Stimulated activated CD4-positive, alpha-beta T cell treated with anti-CD3 and anti-CD28 coated beads, Interleukin-12 subunit alpha, Interleukin-12 subunit beta, amount 100 ng/mL, for 24 hours (primary cell): ENCODE measurements at places on chromosomes 6 and 20.

DNA sequence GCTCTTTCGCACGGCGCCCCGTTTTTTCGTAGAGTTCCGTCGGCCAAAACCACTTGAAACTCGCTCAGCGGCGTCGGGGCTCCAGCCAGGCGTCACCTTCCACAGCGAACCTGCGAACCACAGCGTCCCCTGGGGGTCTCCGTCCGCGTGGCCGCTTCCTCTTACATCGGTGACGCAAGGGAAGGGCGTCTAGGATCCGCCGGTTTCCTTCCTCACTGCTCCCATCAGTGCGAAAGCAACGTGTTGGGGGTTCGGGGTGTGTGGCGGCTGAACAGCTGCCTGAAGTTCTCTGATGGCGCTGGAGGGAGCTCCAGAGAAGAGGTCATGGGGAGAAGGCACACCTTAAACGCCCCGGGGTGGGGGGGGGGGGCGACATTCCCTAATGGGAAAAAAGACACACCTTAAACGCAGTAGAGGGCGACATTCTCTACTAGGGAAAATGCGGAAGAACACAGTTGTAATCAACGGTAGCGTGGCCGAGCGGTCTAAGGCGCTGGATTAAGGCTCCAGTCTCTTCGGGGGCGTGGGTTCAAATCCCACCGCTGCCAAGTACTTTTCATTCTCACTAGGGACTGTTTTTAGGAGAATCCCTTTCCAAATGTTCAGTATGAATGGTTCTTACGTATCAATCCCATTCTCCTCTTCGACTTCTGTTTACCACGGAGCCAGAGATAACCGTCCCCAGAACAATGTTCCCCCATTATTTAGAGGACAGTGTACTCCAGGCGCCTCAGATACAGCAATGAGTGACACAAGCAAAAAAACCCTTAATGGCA is 16.4 kb downstream of the ZNF311 start:
- peak; percentile 59 for DNase-seq

DNA sequence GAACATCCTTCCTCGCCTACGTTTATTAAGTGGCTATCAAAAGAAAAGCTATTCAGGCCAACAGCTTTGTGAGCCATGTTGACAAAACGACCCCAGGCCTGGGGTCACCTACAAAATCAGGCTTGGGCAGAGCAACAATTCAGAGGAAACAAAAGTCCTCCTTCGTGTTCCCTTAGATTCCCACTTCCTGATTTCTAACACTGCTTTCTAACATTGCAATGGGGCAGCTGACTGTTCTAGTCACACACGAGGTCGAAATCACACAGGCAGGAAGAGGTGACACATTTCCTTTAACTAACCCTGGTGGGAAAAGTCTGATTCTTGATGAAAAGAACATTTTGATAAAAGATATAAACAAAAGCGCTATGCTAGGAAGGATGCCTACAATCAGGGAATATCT is 31.9 kb downstream of the WDR27 start:
- DNase-seq, result no peak

GRCh38 chr20:19251958-19252357 is 39.5 kb downstream of the SLC24A3 start:
- DNase-seq, result no peak

DNA sequence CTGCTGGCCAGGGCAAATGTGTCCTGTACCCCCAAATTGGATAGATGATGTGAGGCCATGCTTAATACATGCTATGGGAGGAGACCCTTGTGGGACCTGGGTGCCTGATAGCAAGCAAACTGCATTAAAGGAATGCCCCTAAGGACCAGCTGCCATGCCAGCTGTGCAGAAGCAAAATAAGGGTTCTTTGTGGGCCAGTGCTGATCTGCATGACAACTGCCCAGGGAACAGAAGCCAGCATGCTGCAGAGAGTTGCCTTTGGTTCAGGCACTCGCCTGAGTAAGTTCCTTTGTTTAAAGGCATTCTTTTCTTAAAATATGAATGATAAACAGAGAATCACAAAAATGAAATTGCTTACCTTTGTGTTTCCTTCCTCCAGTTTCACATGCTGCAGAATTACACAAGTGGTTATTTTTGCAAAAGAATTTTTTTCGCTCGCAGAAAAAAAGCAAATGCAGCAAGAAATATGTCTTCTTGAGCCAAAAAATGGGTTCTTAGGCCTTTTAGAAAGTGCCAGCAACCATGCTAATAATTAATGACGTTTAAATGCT is 6.9 kb upstream of the SYNDIG1 start:
- no peak for DNase-seq

- DNase-seq, result no peak
Measured at GRCh38 chr6:129749749-129750120, 39.8 kb upstream of the ARHGAP18 start.

GRCh38 chr6:44304282-44305199 is 8.6 kb downstream of the AARS2 start:
- peak; percentile 25 for DNase-seq

GRCh38 chr6:111788379-111789276 is 84.6 kb downstream of the FYN start:
- DNase-seq, result no peak

GRCh38 chr20:37161830-37162549 is 17.1 kb upstream of the RPN2 start:
- no peak for DNase-seq

DNA sequence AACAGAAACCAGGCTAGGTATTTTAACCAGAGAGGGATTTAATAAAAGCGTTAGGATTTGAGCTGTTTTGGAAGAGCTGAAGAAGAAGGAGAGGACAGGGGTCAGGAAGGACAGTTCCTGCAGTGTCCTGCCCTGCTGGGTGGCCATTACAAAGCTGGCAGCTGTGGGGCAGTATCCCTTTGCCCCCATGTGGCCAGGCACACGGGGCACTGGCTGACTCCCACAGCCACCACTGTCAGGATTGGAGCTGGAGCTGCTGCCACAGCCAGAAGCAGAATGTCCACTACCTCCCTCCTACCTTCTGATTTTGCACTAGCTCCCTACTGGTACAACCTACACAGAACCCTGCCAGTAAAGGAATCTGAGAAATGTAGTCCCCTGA is 46.5 kb downstream of the SLC22A3 start:
- DNase-seq, result no peak

DNA sequence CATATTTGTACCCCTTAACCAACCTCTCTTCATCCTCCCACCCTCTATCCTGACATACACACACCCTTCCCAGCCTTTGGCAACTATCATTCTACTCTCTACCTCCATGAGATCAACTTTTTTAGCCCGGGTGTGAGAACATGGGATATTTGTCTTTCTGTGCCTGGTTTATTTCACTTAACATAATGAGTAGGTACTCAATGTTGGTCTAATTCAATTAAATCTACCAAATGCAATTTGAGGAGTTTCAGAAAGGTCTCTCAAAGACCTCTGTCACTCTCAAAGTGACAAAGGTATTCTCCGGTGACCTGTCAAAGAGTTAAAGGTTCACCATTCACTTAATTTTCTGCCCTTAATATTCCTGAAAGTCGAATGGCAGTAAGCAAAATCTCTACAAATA is 87.7 kb downstream of the ME1 start:
- no peak for DNase-seq

- DNase-seq, result no peak
Measured at GRCh38 chr6:54719633-54720032, 126.9 kb upstream of the FAM83B start.

DNA sequence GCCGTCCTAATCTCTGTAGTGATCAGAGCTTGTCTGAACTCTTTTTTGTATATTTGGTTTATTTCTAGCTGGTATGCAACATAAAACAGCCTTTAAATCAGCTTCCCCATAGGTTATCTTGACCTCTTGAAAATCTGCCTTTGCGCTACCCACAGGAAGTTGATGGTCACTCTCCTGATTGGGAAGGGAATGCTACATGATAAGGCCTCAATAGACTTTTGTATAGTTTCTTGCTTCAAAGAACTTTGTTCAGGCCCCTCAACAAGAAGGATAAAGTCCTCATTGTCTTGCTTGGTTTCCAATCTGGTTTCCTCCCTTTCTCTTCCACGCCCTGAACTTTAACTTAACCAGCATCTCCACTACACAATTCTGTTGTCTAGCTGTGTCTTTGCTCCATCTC is 95.4 kb upstream of the TENT5A start:
- DNase-seq, result no peak

GRCh38 chr6:72406517-72406916 is 215.3 kb upstream of the KCNQ5 start:
- no peak for DNase-seq

GRCh38 chr6:97460394-97461080 is 177.5 kb upstream of the MMS22L start:
- no peak for DNase-seq

DNA sequence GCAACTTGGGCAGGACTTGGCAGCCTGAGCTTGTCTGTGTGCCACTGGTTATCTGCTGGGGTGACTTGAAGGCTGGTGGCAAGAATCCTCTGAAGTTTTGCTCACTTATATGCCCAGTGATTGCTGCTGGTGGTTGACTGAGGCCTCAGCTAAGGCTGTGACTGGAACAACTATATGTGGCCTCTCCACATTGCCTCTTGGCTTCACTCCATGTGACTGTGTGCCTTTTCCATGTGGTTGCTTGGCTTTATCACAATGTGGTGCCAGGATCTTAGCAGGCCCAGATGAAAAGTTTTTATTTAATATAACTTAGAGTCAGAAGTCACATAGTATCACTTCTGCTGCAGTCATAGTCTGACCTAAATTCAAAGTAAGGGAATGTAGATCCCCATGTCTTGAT is 104.5 kb downstream of the ADAT2 start:
- no peak for DNase-seq

DNA sequence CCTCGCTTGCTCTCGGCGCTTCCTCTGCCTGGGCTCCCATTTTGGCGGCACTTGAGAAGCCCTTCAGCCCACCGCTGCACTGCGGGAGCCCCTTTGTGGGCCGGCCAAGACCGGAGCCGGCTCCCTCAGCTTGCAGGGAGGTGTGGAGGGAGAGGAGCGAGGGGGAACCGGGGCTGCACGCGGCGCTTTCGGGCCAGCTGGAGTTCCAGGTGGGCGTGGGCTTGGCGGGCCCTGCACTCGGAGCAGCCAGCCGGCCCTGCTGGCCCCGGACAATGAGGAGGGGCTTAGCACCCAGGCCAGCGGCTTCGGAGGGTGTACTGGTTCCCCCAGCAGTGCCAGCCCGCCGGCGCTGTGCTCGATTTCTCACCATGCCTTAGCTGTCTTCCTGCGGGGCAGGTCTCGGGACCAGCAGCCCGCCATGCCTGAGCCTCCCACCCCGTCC is 10.2 kb upstream of the SRPK1 start:
- no peak for DNase-seq

DNA sequence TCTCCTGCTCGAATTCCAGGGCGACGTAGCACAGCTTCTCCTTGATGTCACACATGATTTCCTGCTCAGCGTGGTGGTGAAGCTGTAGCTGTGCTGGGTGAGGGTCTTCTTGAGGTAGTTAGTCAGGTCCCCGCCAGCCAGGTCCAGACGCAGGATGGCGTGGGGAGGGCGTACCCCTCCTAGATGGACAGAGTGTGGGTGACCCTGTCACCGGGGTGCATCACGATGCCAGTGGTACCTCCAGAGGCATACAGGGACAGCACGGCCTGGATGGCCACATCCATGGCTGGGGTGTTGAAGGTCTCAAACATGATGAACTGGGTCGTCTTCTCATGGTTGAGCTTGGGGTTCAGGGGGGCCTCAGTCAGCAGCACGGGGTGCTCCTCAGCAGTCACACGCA is 110.2 kb upstream of the CNR1 start:
- no peak for DNase-seq

- no peak for DNase-seq
Measured at GRCh38 chr6:84332139-84333034, 104.9 kb upstream of the CEP162 start.

GRCh38 chr6:129112591-129112990 is 229.7 kb downstream of the LAMA2 start:
- DNase-seq, result no peak
